ENCODE measurements at places on chromosomes 12 and 14. TPM values are rescaled to one million over a fixed set of nuclear protein-coding genes. Genes with fewer than 3 reads are reported as not detected.
A peak's percentile ranks its signal among the peaks of the same experiment; 100 is the strongest.

Gene TSPAN19
- not detected for polyA plus RNA-seq

DNA sequence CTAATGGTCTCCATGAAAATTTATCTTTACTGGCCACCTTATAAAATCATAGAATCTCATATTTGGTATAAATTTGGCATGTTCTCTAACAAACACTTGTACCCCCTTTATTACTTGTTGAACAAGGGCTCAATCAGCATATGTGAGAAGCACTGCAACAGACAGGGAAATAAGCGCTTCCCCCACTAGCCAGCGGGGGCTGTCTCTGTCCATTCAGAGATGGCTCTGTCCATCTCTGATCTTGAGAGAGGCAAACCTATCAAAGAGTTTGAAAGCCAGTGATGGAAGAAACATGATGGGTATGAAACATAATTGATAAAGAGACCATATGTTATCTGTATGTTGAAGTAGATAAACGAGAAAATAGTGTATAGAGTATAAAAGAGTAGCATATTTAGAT is 326.8 kb downstream of the PDZRN4 start:
- no peak for DNase-seq

DNA sequence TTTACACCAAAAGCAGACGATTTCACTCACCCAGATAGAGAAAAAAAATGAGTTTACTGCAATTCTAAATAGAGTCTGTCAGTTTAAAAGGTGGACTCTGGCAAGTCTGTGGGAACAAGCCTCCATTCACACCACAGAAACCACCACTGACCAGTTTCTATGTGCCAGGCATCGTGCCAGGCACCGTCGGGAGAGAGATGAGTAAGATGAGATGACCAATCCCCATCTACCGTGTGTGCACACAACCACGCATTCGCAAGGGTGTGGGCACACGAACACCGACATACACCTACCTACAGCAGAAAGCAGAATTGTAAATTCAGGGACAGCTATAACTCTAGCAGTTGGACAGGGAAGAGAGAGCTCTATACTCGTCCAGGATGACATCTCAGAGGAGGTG is 58.3 kb downstream of the PRIMA1 start:
- DNase-seq: no peak

DNA sequence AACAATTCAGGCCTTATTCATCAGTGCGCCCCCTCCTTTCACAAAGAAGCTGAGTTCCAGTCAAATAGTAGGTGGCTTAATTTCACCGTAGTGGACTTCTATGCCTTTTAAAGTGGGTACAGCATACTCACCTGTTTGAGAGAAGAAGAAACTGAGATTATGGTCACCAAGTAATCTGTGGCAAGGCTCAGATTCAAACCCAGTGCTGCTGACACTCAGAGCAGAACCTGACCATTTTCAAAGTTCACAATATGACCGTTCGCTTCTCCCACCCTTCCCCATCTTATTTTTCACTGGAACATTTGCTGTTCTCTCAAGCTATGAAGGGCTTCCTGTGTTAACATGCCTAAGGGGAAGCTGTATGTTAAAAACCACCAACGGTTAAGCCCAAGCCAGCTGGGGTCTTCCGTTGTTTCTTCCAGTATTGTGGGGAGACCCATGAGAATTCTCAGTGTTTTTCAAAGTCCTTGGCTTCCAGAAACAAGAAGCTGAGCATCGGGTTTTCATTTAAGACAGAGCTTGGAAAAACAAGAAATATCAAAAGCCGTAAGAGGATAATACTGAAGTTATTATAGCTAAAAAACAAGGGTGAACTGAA is 6.1 kb upstream of the PSMA6 start:
- DNase-seq: no peak

DNA sequence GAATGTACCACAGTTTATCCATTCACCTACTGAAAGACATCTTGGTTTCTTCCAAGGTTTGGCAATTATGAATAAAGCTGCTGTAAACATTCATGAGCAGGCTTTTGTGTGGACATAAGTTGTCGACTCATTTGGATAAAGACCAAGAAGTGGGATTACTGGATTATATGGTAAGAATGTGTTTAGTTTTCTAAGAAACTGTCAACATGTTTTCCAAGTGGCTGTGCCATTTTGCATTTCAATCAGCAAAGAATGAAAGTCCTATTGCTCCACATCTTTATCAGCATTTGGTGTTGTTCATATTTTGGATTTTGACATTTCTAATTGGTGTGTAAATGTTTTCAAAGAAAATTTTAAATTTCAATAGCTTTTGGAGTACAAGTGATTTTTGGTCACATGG is 27.3 kb upstream of the KLRF1 start:
- DNase-seq: no peak

GRCh38 chr14:50954811-50955372 is 10.6 kb upstream of the PYGL start:
- peak; percentile 51 for DNase-seq
